Activated T-helper 1 cell treated with Interleukin-2 at 50 U/mL for 16 hours (primary cell): ENCODE measurements at places on chromosomes 1 and 21.

GRCh38 chr1:229597877-229598276 lies 28.0 kb downstream of the TAF5L start:
- DNase-seq: no peak

GRCh38 chr1:200426196-200426595 lies 16.4 kb upstream of the ZNF281 start:
- no peak for DNase-seq

DNA sequence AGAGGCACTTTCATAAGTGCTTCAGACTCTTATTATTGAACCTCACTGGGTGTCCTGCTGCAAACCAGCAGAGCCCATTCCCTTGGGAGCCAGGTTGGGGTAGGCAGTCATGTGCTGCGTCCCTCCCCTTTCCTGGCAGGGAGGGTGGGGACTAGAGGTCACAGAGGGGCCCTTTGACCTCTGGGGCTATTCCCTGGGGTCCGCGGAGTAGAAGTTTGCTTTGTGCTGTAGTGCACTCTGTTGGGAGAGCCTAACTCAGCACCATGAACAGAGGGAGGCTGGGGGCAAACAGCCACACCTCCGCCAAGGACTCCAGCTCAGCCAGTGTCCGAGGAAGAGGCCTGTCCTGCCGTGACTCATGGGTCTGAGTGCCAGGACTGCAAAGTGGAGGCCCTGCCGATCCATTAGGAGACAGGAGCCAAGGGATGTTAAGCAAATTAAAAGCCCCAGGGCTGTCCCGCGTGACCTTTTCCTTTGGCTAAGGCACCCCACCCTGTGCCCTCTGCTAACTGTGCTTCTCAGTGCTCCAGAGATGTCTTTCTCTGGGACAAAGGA lies 3.0 kb upstream of the IGSF21 start:
- DNase-seq: no peak

DNA sequence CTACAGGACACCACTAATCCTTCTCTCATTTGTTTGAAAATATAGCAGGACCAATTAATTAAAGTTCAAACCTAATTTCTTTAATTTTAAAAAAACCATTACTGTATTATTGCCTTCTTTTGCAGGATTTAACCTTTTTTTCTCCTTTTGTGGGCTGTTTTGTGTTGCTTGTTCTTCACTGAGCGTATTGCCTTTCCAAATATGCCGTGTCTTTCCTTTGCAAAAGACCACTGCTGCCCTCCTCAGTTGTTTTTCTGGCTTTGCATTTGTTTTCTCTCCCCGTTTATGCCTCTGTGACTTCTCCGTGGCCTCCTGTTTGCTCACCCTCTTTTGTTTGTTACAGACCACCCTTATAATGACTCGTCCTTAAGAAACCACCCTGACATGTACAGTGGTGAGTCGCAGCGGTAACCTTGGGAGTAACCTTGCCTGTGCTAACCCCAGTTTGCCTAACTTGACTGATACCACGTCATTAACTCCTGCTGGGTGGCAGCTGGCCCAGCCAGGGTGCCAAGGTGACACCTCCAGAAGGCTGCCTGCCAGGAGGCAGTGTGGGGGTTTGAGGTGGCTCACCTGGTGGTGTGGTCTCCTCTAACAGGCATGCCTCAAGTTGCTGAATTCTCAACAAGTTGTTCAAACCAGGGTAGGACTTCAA lies 81.1 kb upstream of the CNTN2 start:
- no peak for DNase-seq

- DNase-seq: no peak
Observed at GRCh38 chr1:238119060-238119459, 228.3 kb upstream of the ZP4 start.

DNA sequence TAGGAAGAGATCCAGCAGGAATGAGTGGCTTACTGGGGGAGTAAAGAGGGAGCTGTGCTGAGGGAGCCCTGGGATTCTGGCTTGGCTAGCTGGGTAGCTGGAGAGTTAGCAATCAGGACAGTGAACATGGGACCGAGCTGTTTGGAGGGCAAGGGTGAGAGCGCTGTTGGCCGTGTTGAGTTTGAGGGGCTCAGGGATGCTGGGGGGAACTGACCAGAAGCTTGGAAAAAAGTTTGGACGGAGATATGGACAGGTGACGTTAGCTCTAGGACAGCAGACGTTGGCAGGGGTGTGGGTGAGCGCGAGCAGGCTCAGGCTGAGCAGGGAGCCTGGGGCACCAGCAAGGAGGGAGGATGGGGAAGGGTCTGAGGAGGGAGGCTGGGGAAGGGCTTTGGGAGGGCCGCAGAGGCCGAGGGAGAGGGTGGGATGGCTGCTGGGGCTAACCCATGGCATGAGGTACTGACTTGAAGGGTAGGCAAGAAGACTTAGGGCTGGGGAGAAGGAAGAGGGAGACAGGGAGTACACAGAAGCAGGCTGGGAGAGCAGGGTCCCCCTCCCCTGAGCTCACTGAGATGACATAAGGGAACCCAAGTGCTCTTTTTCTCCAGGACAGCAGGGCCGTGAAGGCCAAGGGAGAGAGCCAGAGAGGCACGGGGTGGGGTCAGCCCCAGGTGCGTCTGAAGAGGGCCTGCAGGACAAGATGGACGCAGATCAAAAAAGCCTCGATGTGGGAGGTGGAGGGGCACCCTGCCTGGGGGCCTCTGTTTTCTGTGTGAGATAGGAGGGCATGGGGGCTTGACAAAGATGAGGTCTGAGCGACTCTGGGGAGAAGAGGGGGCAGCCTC lies 8.2 kb downstream of the SH2D2A start:
- no peak for DNase-seq

- DNase-seq: no peak
Observed at GRCh38 chr1:232440325-232441035, 189.5 kb downstream of the SIPA1L2 start.

- DNase-seq: no peak
Observed at GRCh38 chr21:44499631-44500030, 40.4 kb downstream of the KRTAP10-1 start.

- no peak for DNase-seq
Observed at GRCh38 chr1:217014066-217014465, 290.8 kb upstream of the ESRRG start.

GRCh38 chr1:68363339-68363738 lies 86.4 kb downstream of the RPE65 start:
- DNase-seq: no peak

- peak; percentile 32 for DNase-seq
Observed at GRCh38 chr1:48498096-48498791, 26.2 kb upstream of the SPATA6 start.

GRCh38 chr1:165168467-165168866 lies 188.0 kb downstream of the LMX1A start:
- DNase-seq: no peak

GRCh38 chr1:187390215-187390818 lies 561.6 kb downstream of the PLA2G4A start:
- DNase-seq: no peak

DNA sequence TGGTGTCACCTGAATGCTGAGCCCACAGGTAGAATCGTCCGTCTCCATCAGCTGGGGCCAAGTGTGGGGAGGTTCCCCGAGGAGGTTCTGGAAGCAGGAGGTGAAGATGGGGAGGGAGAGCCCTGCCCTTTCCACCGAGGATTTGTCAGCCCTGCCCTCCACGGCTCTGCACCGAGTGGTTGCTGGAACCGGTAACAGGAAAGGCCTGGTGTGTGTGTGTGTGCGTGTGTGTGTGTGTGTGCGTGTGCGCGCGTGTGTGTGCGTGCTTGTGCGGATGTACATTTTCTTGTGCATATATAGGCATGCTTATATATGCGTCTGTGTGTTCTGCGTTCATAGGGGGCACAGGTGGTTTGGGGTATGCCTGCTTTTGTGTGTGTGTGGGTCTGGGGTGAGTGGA lies 3.5 kb downstream of the NBL1 start:
- DNase-seq: no peak

DNA sequence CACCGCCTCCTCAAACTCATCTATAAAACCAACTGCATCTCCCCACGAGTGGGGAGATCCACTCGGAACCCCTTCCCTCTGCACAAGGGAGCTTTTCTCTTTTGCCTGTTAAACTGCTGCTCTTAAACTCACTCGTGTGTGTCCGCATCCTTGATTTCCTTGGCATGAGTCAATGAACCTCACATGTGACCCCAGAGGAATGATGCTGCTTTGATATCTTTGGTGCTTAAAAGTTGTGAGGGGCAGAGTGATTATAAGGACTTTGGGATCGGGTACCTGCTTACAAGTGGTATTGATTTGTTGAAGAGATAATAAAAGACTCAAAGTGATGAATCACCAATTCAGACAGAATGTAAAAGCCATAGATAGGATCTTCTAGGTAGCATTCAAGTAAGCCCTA lies 125.3 kb downstream of the GREM2 start:
- no peak for DNase-seq

- no peak for DNase-seq
Observed at GRCh38 chr1:55168353-55168752, 46.8 kb downstream of the USP24 start.

GRCh38 chr1:93638981-93639380 lies 42.7 kb downstream of the BCAR3 start:
- DNase-seq: no peak

GRCh38 chr1:245698860-245699259 lies 544.1 kb downstream of the KIF26B start:
- no peak for DNase-seq

GRCh38 chr1:111209622-111210021 lies 9.2 kb upstream of the DENND2D start:
- no peak for DNase-seq

DNA sequence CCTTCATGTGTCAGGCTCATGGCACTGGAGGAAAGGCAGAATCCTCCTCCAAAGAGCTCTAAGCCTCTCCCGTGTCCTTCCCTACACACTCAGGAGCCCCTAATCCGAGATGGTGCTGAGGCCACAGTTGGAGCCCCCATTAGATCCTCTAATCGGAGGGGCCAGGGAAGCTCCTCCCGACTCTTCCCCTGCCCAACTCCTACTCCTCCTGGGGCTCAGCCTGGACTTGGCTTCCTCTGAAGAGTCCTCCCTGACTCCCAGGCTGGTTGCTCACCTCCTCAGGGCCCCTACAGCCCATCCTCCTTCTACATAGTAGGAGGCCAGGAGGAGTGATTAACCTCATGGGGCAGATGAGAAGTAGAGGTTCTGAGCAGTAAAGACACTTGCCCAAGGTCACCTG lies 21.3 kb upstream of the CDCP2 start:
- DNase-seq: no peak

- no peak for DNase-seq
Observed at GRCh38 chr1:32966900-32967299, 2.3 kb upstream of the RNF19B start.

DNA sequence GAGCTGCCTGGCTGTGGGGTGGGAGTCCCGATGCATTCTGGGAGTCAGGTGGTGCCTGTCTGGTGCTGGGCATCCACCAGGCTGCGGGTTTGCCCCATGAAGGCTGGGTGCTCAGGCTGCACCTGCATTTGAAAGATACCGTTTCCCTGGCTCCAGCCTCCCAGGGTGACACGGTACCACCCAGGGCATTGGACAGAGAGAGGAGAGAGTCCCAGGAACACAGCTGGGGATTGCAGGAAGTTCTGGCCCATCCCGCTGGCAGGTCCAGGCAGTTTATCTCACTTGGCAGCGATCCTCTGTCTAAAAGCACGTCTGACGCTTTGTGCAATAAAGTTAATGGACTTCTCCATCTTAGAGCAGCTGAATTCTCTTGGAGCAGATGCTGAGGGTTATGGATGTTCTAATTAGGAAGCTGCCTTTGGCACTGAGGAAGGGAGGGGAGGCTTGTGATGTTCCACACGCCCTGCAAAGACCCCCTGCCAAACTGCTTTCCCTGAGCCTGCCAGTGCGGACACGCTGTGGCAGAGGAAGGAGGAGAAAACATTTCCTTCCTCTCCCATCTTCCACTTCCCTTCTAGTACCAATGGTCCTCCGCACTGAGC lies 246.9 kb downstream of the GRIK3 start:
- DNase-seq: no peak

GRCh38 chr1:75719810-75720209 lies 4.7 kb upstream of the ACADM start:
- no peak for DNase-seq

DNA sequence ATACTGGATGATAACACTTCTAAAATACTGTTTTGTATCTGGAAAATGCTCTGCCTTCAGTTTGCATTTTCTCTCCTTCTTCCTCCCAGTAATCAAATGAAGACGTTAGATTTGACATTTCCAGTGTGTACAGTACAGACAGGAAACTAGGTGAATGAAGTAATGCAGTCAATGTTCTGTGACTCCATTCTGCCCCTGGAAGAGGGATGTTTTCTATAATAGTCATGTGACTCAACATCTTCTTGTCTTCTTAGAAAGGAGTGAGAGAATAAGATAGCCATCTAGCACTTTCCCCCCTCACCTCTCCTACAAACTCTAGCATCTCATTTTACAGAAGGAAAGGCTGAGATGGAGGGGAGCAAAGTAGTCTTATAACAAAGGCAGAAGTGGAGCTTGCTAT lies 77.6 kb downstream of the DDR2 start:
- DNase-seq: no peak

DNA sequence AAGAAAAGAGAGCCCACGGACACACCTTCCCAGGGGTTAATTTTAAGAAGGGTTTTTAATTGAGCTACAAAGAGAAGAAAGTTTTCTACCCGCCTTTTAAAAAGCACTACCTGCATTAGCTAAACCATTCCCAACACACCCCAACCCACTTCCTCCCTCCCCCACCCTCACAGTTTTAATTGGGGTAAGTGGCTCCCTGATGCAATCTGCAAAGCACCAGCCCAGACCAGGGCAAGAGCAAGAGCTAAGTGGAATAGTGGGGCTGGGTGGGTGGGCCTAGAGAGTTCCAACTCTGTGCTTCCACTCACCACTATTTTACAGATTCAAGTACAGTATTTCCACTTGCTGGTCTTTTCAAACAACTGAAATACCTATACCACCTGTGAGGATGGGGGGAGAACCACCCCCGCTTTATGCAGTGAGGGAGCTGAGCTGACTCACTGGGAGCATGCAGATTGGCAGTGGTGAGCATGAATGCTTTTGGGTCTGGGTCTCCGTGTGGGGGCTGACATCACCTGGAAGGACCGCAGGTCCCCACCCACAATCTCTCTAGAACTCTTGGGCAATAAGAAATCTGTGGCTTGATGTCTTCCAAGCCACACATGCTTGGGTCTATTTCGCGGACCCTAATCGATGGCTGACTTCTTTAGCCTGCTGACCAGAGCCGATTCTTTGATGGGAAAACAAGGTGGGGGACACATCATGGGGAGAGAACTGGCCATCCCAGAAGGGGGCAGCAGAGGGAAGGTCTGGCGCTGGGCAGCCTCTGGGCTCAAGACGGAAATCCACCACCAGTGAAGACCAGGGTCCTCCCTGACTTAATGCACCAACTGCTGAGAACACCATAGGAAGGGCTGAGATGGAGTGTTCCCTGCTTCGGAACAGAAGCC lies 95.5 kb downstream of the SSBP3 start:
- DNase-seq: no peak

DNA sequence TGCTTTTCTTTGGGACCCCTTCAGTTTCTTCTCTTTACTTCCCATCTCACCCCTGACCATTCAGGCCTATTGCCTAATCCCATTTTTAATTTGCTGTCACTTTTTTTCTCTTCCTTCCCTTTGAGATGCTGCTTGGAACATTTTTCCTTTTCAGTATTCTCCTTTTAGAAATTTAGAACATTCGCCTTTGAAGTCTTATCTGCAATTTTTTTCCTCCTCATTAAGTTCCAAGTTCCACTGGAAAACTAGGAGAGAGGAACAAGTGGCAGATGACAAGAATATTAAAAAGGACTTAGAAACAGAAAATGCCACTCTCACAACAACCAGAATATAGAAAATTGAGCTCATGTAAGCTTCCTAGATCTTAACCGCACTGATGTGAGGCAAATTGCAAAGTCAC lies 126.6 kb downstream of the PSMG1 start:
- DNase-seq: no peak

GRCh38 chr1:160363010-160363409 lies 3.9 kb upstream of the NHLH1 start:
- no peak for DNase-seq
